C1 segment of cervical spinal cord (tissue), 14 donors: ENCODE measurements at places on chromosomes 1 and 21.

GRCh38 chr1:95497566-95497965 is 263.6 kb downstream of the RWDD3 start:
- DNase-seq, result no peak

GRCh38 chr1:215132156-215132555 is 49.6 kb downstream of the KCNK2 start:
- DNase-seq, result no peak

GRCh38 chr1:60913039-60913438 is 169.3 kb upstream of the NFIA start:
- no peak for DNase-seq

GRCh38 chr1:166869318-166870099 is 6.6 kb downstream of the TADA1 start:
- DNase-seq, result no peak

DNA sequence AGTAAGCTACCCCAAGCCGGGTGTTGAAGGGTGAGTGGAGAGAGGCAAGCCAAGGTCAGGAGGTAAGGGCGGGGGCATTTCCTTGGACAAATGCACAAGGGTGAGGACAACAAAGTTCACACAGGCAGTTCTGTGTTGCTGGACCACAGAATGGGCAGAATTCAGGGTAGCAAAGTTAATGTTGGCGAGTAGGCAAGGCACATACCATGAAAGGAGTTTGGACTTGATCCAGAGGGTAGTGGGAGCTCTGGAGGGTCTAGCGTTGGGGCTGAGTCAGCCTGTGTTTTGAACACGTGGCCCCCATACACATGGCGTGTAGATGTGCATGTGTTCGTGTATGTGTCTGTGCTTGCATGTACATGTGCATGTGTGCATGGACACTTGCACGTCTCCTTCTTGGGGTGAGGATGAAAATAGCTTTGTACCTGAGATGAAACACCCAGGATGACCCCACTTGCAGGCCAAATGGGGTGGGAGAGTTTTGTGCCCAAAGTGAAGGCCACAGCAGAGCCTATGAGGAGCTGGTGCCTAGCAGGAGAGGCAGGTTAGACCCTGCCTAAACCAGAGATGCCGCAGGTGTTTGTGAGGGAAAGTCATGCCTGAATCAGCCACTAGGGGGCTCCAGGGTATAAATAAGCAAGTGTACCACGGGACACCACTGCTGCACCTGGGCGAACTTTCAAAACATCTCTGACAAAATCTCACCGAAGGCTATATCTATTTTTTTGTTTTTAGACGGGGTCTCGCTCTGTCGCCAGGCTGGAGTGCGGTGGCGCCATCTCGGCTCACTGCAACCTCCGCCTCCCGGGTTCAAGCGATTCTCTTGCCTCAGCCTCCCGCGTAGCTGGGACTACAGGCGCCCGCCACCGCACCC is 21.8 kb downstream of the SLC27A3 start:
- DNase-seq, result peak; percentile 20

DNA sequence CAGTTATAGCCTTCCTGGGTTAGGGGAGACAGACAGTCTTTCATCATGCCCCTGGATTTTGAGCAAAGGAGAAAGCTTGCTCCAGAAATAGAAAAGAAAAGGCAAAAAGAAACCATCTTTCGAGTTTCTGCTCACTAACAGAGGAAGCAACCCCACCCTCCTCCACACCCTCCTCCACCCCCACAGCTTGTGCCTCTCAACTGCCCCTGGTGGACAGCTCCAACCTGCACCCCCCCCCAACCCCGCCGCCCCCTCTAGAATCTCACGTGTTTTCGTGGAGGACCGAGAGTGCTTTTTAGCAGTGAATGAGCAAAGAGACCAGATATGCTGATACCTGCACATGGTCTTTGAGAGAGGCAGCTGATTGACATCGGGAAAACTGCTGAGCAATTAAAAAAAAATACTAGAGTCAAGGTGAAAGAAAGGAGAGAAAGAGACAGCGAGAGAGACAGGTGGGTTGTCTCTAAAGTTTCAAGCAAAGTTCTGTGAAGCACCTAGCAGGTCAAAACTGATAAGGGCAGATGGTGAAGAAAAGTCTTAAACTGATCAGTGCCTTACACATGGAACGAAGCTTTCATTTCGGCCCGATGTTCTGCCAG is 358.3 kb downstream of the KIF26B start:
- no peak for DNase-seq

DNA sequence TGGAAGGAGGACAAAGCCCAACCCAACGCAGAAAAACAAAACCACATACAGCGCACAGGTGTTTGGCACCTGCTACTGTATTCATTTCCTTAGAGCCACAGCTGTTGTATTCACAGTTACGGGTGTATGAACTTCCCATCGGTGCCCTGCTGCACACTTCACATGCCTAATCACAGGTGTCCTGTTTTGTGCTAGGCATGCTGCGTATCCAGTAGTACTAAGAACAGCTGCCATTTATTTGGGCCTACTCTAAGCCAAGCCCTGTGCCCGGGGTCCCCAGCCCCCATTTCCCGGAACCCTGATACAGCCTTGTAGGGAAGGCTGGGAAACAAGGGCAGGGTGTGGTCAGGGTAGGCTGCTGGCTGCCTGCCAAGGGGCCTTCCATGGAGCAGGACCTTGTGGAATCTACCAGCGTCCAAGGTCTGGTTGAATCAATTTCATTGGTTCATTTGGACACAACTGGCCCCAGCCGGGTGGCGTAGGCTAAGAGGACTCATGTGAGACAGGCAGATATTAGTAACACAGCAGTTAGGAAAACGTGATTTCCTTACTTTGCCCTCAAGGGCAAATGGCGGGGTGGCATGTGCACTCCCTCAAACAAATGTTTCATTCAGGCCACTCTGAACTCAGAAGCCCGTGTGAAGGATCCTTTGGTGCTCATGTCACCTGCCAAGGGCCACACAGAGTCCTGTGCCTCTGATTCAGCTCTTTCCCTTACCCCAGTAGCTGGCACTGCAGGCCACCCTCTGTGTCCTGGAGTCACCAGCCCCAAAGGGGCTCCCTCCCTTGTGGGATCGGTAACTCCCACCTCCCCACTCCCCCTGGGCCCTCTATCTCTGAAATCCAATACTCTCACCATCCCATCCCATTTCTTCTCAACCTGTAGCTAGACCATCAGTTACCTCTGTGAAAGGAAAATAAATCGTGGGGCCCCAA is 986 bp upstream of the RNF186 start:
- no peak for DNase-seq

- DNase-seq, result no peak
Observed at GRCh38 chr1:12028248-12028647, 8.9 kb downstream of the MIIP start.

DNA sequence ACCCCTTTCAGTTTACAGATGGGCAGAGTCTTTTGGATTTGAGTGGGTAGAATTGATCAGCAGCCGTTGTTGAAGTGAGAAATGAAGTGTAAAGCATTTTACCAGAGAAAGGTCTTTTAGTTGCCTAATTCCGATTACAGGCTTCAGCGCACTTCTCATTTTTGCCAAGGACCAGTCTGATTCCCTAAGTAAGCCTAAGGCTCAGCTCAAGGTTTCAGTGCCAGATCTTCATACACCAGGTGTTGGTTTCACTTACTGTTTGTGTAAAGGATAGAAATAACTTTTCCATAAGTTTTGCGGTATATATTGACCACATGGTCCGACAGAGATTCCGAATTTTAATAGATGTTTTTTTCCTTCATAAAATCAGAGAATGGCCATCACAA is 83.9 kb upstream of the BMP8A start:
- no peak for DNase-seq

GRCh38 chr1:64471218-64472039 is 1.5 kb downstream of the CACHD1 start:
- no peak for DNase-seq

GRCh38 chr1:222583079-222583478 is 6.7 kb downstream of the TAF1A start:
- no peak for DNase-seq

DNA sequence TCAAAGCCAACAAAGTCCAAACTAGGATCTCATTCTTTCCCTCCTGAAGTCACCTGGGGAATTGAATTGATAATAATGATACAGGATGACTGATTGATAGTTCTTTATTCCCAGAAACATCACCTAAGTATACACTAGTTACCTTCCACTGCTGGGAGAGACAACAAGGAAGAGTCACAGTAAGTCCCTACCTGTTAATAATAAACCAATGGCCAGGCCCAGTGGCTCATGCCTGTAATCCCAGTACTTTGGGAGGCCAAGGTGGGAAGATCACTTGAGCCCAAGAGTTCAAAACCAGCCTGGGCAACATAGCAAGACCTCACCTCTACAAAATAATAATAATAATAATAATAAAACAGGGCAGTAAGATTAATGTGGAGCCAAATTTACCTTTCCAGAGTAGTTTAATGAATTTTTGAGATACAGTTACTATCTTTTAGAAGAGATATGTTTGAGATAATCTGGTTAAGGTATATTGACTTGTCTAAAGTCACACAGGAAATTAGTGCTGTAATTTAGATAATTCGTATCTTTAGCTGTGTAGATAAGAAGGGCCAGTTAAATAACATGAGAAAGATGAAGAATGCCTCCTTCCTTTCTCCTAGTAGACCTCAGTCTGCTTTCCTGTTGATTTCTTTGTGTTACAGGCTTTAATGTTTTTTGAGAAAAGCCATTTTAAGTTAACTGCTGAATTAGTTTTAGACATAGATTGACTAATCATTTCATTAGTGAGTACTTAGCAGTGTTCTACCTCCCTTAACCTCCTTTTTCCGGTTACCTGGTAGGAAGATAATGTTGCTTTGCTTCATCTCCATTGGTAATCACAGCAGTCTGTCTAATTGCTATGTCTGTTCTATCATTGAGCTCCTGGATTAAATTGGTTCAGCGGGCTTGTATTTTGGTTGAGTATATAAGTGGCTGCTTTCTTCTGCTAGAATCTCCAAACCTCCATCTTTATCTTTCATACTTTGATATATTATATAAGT is 22.0 kb downstream of the SMAP2 start:
- DNase-seq, result no peak

- no peak for DNase-seq
Observed at GRCh38 chr1:164733734-164734133, 174.8 kb downstream of the PBX1 start.

DNA sequence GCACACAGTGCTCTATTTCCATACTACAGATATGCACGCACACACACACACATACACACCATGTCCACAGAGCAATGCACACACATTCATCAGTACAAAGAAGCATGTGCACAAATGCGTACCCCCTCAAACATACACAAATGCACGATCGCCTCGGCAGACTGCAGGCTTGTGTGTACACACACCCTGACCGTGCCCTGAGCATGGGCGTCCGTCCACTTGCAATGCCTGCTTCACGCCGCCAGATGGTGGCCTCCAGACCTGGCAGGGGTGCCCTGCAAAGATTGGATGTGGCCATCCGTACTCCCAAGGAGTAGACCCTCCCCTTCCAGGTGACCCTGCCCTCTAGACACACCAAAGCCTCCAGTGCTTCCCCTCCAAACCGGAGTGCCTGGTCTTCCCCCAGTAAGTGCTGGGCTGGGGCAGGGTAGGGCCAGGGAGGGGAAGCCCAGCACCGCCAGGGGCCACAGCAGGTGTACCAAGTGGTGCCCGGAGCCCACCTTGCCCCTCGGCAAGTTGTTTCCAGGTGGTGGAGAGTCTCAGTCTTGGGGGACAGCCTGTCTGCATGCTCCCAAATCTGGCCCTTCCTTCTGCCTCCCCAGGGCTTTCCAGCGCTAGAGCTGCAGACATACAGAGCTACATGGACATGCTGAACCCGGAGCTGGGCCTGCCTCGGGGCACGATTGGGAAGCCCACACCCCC is 20.6 kb downstream of the ESPN start:
- DNase-seq, result no peak

GRCh38 chr1:46244656-46245371 is 2.7 kb upstream of the RAD54L start:
- DNase-seq, result no peak

DNA sequence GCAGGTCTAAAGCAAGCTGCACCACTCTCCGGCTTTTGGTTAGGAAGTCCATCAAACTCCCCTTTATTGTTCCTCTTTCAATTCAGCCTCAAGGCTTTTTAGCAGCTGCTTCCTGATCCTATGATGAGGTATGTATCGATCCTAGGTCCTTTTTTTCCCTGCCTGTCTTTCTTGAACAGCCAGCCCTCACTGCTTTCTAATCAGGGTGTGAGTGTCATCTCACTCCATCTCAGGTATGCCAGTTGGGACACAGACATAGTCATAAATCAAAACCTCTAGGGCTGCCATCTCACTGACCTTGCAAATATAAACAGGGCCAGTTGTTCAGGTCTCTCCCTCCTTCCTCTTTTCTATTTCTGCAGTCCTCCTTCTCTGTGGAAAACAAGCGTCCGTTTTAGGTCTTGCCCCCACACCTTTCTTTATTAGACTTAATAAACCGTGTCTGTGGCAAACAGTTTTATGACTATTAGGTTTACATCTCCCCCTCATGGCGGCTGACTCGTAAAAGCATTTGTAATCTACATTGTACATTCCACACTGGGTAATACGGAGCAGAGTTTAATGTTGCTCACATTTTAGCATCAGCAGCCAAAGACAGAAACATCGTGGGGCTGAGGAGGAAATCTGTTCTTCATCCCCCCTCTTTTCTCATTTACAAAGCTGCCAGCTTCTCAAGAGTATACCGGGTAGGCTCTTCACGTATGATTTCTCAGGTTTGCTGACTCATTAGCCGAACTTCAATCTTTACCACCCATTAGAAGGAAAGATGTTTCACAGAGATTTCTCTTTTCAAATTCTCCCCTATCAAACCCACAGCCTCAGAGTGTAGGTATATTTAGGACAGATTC is 11.6 kb downstream of the STYXL2 start:
- DNase-seq, result no peak

- DNase-seq, result no peak
Observed at GRCh38 chr1:932173-932510, 8.4 kb downstream of the SAMD11 start.

DNA sequence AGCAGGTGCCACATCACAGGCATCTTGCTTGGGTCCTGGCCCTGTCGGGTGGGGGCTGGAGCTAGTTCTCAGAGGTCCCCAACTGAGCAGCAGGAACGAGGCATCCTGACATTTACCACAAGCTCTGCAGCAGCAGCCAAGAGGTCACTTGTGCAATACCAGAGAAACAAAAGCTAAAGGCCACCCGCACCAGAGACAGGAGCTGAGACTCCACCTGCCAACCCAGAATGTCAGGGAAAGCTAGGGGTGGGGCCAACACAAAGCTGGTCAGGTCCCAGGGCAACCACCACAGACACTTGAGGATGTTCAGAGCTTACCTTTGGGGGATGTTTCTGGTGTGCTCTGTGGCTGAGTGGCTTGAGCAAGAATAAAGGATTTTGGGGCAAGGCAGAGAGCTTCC is 13.6 kb upstream of the SYT6 start:
- no peak for DNase-seq

DNA sequence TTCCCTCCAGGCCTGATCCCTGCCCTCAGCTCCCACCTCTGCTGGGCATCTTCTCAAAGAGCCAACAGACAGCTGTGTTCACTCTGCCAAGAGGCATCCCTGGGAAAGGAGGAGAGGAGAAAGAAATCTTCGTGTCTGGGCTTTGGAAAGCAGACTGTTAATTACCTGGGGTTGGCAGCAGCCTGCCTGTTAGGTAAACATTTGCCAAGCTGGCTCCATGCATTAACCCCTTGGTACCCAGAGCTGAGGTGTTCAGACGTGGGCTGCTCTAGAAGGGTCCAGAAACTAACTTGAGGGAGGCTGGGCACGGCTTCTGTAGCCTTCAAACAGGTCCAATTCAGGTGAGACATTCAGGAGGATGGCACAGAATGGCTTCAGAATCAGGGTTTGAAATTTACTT is 8.7 kb upstream of the EXTL1 start:
- DNase-seq, result no peak
